Stimulated activated CD8-positive, alpha-beta memory T cell treated with anti-CD3 and anti-CD28 coated beads, Interleukin-15, amount 100 ng/mL, for 1 hour (primary cell): ENCODE measurements at places on chromosomes 1 and 21.

DNA sequence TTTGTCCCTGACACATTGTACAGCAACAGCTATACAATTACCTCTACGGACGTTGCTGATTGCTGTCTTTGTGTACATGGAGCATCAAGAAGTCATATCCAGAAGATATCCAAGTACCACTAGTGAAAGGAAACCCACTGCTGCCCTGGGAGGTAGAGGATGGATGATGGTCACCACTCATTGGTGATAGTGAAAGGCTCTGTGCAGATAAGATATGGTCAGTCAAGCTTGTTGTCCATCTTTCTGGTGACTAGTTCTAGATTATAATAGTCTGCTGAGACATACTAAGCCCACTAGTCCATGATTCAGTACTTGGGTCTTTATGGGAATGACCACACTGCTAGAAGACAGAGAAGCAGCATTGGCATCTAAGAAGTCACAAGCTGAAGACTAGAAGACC is 30.3 kb downstream of the NIBAN1 start:
- no peak for DNase-seq

- no peak for DNase-seq
These were observed 115.0 kb downstream of the SYF2 start for GRCh38 chr1:25117233-25117823.

GRCh38 chr21:41778930-41779600 is 12.2 kb upstream of the RIPK4 start:
- no peak for DNase-seq

- DNase-seq: no peak
These were observed 418.5 kb downstream of the PLPP3 start for GRCh38 chr1:56160773-56161315.

GRCh38 chr1:218259800-218260199 is 25.3 kb upstream of the RRP15 start:
- DNase-seq: no peak

GRCh38 chr1:197140121-197140520 is 6.3 kb downstream of the ASPM start:
- DNase-seq: no peak

DNA sequence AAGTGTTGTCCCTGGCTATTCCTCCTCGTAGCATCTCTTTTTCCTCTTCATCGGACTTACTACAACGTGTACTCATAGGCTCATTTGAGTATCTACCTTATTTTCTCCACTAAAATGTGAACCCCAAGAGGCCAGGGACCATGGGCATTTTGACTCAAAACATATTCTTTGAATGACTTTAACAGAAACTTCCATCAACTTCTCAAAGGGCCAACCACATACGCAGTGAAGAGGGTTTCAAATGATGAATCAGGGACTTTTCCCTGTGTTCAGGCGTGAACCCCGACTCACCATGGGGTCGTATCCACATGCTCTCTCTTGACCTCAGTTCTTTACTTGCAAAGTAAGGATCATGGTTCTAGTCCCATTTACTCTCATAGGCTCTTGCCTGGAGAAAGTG is 20.2 kb upstream of the GPR137B start:
- DNase-seq: no peak

DNA sequence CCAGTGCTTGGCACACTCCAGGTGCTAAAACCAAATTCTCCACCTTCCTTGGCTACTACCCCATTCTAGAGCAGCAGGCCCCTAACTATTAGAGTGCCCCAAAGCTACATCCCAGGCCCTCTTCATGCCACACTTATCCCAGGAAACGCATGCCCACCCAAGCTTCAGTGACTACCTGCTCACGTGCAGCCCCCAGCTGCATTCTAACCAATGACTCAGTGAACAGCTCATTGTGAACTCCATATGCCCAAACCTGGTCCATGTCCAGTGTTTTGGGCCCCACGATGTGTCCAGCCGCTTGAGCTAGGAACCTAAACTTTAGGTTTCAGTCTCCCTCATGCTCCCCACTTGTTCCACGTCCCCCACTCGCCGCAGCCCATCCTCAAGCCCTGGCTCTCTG is 41.5 kb downstream of the NKAIN1 start:
- DNase-seq: no peak

DNA sequence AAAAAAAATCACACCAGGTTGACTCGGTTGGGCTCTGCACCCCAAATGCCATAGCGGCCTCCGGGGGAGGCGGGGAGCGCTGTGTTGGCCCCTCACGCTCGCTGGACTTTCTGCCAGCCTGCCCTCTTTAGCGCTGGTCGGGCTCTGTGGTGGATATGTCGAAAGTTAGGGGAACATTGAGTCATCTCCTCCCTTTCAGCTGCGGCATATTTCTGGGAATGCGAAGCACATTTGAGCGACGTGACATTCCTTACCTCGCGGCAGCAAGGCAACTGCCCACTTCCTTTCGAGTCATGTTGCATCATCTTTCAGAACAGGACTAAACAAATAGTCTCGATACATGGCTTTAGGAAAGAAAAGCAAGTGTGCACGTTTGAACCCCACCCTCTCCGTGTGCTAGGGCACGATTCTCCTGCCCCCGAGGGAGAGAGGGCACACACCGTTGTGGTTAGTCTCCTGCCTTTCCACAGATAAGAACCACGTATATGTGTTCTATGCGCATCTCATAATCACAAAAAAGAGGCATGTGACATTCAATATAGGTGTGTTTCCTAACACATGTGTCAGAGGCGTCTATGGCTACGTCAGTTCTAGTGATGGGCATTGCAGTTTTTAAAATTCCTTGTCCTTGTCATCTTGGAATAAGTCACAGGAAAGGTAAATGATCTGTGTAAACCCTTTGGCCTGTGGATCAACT is 105.9 kb upstream of the SLC45A1 start:
- no peak for DNase-seq

GRCh38 chr1:233440951-233441401 is 113.5 kb downstream of the MAP3K21 start:
- no peak for DNase-seq

DNA sequence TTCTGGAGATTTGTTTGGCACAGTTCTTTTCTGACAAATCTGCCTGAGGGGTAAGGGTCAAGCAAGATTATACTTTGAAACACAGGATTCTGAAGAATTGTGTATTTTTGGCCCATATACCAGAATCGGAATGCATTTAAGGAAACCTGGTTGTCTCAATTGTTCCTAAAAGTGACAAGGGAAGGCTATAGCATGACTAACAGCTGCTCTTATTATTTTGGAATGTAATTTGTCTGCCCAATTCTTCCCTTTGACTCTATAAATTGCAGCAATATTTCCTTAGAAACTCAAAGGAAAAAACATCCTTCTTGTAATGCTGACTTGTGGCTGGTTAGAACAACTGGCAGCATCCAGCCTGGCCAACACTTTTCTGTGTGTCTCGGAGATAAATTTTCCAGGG is 15.8 kb upstream of the VCAM1 start:
- DNase-seq: no peak

DNA sequence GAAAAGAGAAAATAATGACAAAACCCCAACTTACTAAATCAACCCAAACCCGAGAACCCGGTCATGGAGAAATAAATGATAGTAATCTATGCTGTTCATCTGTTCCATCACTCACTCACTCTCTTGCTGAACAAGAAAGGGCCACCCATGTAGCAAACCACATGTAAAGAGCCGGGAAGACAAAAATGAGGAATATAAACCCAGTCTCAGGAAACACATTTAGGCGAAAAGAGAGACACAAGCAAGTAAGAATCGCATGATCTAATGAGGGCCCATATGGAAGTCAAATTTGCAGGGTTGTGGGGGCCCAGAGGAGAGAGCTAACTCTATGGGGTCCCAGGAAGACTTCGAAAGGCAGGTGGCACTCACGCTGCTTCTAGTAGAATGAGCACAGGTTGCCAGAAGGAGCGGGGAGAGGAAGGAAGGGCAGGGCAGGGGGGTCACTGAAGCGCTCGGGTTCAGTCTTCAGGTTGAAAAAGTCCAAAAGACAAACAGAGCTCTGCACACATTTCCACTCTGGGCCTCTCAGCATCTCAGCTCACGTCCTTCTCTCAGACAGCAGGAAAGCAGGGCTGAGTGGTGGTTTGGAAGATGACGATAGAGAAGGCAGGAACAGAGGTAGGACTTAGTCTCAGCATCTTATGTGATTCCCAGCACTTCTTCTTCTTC is 142.9 kb upstream of the KRTAP19-8 start:
- DNase-seq: no peak

DNA sequence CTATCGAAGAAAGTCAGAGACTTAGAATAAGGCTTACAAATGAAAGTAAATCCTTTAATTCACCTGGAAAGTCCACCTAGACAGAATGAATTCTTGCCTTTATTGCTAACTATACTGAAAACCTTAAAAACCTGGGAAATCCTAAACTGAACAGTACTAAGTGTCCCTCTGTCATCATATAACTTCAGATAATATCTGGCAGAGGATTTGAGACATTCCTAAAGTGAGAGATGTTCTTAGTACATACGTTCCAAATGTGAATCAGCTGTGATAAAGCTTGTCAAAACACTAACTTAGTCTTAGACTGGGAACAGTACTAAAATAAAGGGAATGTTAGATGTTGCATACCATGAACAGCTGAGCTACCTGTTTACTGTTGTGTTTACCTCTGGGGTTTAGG is 121.7 kb downstream of the TNFSF18 start:
- no peak for DNase-seq
